Right lobe of liver (tissue), 6 donors: ENCODE measurements at places on chromosomes 6 and 20. TPM values are rescaled to one million over a fixed set of nuclear protein-coding genes. Genes with fewer than 3 reads are reported as not detected.
A peak's percentile ranks its signal among the peaks of the same experiment; 100 is the strongest.

DNA sequence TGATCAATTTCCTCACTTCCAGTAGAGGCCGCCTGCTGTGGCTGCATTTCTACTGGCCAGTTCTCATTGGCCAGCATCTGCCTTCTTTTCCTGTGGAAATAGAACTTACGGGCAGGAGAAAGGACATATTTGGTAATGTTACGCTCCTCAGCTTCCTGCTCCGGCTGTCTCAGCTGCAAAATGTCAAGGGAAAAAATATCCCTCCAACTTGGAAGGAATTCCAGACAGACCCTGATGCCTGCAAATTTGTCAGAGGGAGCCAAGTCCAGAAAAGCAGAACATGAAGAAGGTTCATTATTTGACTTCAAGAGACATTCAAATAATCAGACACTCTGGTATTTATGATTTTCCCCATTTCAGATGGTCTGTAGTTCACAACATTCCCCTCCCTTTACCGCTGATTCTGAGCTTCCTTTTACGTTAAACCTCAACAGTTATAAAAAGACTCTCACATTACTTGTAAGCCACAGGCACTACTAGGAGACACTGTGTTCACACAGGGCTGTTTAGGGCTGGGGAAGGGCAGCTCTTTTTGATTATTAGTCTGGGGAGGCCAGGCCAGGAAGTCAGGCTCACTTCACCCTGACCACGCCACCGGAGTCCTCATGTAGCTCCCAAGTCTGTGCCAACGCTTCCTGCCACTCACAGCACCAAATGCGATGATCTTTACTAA is 179.6 kb upstream of the CCN2 start:
- DNase-seq = no peak

FOXC1 gene
- total RNA-seq = 0.24 TPM

GRCh38 chr6:136404627-136405419 is 115.2 kb upstream of the BCLAF1 start:
- DNase-seq = no peak

GRCh38 chr20:49713753-49714712 is at the start of gene B4GALT5:
B4GALT5 (minus strand) TSS chr20:49713878; CDS start chr20:49713690, 188 bp downstream.
- DNase-seq = peak; percentile 78

- DNase-seq = no peak
Observed at GRCh38 chr6:52532457-52532856, 44.4 kb downstream of the TRAM2 start.

GRCh38 chr6:9675122-9675521 is 739.8 kb downstream of the TFAP2A start:
- no peak for DNase-seq

RFX6 gene
- not detected for total RNA-seq

STX11 gene
- total RNA-seq = 0.86 TPM

- DNase-seq = no peak
Observed at GRCh38 chr6:165766026-165766425, 103.0 kb upstream of the PDE10A start.

CD24 gene
- 7.1 TPM for total RNA-seq
